ENCODE measurements at places on chromosomes 11 and 22.
A peak's percentile ranks its signal among the peaks of the same experiment; 100 is the strongest.

- no peak for DNase-seq
These were observed 7.2 kb downstream of the FRMD8 start for GRCh38 chr11:65393513-65394079.

GRCh38 chr11:44911029-44911814, 39.5 kb downstream of the TP53I11 start:
- peak; percentile 77 for DNase-seq

DNA sequence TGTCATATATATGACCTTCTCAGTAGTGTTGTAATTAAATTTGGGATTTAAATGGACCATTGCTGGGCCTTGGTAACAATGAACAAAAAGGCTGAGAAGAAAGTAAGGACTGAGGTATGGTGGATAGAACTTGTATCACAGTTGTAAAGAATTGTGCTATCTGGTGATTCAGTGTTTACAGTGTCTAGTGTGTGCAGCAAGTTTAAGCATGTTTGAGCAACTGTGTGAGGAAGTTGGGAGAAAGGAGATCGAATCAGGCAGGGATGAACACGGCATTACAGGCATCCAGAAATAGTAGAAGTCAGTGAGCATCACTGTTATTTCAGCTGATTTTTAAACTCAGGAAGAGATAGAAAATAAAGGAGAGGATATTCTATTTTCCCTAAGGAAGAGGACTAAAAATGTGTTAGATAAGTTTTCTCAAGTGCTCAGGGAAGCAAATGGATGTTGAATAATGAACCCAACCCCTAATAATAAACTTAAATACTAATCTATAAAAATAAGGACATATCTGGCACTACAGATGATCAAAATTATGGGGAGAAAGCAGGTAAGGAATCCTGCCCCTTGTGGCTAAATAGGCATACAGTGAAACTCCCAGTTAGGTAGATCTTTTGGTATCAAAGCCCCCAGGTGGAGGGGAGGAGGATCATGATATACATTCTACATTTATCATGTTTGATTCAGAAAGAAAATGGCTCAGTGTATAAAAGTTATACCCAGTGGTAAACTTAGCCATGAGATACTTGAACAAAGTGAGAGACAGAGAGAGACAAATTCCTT, 361.0 kb upstream of the ANO3 start:
- no peak for DNase-seq

GRCh38 chr11:44389963-44390605, 80.1 kb upstream of the ALX4 start:
- DNase-seq: no peak

DNA sequence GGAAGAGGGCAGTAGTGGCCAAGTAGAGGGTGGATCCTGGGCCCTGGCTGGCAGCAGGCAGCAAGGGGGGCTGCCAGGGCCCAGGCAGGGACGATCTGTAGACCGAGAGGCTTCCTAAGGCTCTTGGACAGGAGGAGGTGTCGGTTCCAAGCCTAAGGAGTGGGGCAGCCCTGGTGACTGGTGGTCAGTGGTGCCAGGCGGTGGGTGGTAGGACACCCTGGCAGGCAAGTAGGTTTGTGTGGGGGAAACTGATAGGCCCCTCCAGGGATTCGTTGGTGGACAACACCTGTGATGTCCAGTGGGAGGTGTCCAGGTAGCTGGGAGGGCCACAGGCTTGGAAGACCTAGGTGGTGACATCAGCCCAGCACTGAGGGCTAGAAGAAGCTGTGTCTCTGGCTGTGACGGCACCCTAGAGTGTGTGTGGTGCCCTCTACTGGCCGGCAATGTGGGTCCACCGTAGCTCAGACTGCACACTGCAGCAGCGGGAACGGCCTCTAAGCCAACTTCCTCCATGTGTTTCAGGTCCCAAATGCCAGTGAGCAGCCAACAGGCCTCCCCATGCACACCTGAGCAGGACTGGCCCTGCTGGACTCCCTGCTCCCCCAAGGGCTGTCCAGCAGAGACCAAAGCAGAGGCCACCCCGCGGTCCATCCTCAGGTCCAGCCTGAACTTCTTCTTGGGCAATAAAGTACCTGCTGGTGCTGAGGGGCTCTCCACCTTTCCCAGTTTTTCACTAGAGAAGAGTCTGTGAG, 9.4 kb upstream of the SAMM50 start:
- peak; percentile 72 for DNase-seq

- DNase-seq: no peak
These were observed 62.7 kb upstream of the HORMAD2 start for GRCh38 chr22:30017375-30018223.

DNA sequence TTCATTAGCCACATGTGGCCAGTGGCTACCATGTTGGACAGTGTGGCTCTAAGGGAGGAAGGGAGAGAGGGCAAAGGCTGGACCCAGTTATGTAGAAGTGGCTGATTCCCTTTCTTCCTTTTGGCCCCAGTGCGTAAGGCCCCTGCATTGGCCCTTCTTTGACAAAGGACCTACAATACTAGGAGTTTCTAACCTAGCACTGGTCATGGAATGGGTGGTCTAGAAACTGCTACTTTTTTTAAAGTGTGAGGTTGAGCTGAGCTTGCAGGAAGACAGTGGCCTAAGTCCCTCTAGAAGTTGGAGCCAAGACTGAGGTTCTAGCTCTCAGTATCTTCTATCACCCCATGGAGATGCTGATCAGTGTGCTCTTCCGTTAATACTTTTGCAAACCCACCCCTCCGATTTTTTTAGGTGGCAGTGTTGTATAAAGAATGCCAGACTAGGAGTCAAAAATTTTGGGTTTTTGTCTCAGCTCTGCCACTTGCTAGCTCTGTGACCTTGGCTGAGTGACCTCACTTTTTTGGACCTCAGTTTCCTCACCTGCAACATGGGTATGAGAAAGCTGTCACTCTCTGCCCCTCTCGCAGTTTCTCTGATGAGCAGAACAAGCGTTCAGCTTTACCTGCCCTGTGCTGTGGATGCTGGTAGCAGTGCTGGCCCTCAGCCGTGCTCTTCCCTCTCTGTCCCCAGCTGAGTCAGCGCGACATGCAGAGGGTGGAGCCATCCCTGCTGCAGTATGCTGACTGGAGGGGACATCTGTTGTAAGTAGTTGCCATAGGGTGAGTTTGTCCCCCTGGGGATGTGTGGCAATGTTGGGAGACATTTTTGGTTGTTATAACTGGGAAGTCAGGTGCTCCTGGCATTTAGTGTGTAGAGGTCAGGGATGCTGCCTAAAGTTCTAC, 6.9 kb downstream of the ACCS start:
- no peak for DNase-seq

DNA sequence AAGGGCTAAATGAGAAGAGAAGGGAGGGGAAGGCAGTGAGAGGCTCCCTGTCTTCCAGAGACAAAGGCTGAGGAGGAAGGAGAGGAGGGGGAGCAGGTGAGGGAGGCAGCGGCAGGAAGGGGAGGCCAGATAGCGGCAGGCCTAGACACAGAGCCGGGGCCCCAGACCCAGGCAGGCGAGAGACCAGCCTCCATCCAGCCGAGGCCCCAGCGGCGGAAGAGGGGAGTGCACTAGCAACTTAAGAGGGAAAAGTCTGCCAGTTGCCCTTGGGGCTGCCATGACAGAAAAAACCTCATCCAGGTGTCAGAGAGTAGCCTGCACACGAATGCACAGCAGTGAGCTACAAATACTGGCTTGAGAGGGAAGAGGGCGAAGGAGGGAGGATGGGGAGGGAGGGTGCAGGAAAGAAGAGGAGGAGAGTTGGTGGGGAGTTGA, 46.7 kb downstream of the IGLL1 start:
- DNase-seq: peak; percentile 46

- no peak for DNase-seq
These were observed 169.3 kb downstream of the CTTN start for GRCh38 chr11:70567680-70568034.

GRCh38 chr11:2734181-2735052, 34.6 kb upstream of the KCNQ1OT1 start:
- DNase-seq: no peak

- DNase-seq: peak; percentile 73
These were observed 18.6 kb upstream of the SCARF2 start for GRCh38 chr22:20456064-20456721.

DNA sequence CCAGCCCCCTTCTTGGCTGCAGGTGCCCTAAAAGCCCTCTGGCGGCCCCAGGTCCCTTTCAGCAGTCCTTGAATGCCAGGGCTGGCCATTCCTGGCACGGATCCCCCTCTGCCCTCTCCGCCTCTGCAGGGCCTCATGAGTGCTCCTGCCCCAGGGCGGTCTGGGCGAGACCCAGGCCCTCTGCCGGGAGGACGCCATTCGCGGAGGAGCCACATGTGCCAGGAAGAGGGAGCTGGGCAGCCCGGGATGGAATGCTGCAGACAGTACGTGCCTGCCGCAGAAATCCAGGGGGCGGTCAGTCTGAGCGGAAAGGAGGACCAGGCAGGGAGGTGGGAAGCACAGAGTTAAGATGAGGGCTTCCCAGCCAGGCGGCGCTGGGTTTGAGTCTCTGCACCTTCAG, 2.8 kb downstream of the CABP7 start:
- DNase-seq: no peak

GRCh38 chr11:46528445-46529094, 65.3 kb downstream of the AMBRA1 start:
- DNase-seq: peak; percentile 6

- DNase-seq: no peak
These were observed 22.5 kb downstream of the CD5 start for GRCh38 chr11:61124574-61125309.

- no peak for DNase-seq
These were observed 369.3 kb downstream of the SOX6 start for GRCh38 chr11:15987046-15987445.

- DNase-seq: peak; percentile 43
These were observed 7.3 kb downstream of the USP47 start for GRCh38 chr11:11848891-11849746.

DNA sequence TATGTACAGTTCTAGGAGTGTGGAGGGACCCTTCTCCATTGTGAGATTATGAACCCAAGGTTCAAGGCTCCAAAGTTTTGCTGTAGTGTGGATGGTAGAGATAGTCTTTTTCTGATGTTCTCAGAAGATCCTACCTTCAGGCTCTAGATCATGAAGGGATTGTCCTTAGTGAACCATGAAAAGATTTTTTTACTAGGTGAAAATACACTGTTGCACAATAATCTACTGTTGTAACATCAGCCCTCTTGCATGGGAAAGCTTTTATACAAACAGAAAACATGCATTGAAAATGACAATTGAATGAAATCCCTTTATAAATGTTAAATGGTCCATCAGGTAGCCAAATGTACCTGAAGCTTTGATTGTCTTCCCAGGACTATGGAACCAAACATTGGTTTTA, 177.8 kb downstream of the FAM76B start:
- DNase-seq: no peak

DNA sequence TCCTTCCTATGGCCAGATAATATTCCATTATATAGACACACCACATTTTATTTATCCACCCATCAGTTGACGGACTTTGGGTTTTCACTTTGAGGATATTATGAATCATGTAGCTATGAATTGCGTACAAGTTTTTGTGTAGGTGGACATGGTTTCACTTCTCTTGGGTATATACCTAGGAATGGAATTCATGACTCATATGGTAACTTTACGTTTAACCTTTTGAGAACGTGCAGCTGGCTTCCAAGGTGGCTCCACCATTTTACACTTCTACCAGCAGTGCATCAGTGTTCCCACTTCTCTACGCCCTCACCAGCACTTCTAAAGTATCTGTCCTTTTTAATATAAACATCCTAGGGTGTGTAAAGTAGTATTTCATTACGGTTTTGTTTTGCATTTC, 112.0 kb downstream of the PLEKHA7 start:
- peak; percentile 15 for DNase-seq

DNA sequence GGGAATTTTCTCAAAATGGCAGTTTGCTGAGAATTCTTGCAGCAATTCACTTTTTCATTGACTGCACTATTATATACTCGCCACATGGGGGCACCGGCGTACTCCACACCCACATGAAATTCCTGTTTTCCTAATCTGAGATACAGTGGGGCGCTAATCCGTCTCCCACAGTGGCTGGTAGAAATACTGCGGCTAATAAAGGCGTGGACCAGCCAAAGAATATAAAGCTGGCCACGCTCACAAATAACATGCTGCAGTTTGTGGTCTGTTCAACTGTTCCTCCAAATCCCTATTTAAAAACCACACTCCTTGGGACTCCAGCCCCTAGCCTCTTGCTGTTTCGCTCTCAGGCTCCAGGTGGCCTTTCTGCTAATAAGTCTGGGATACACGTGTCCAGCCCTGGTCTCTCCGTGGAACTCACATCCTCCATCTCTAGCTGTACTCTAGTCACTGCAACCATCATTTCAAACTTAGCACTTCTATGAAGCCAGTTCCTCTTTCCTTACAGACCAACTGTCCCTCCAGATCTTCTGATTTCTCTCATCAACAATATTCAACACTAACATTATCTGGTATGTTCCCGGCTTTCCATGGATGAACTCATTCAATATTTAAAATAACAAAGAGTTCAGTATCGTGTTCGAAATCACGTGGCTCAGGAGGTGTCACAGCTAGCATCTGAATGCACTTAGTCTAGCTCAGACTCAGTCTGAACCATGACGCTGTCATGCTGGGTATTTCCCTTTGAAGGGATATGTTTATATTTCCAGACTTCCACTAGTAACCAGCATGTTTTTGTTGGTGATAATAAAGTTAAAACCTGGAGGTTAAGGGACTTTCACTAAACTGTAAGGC, 22.0 kb downstream of the TBRG1 start:
- DNase-seq: peak; percentile 14

DNA sequence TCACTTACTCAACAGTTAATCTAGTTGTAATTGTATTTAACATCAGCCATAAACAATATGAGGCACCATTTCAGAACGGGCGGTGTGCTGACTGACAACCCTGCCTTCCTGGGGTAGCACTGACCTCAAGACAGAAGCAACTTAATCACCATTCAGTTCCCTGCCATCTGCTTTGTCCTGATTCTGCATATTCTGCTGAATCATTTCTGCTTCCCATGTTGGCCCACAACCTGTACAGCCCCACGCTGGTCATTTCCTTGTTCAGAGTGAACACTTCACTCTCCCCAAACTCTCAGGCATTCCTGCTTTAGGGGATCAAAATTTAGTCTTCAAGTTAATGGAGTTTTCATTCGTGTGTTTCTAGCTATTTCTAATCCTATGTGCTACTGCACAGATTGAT, 132.3 kb upstream of the ZBED5 start:
- no peak for DNase-seq

DNA sequence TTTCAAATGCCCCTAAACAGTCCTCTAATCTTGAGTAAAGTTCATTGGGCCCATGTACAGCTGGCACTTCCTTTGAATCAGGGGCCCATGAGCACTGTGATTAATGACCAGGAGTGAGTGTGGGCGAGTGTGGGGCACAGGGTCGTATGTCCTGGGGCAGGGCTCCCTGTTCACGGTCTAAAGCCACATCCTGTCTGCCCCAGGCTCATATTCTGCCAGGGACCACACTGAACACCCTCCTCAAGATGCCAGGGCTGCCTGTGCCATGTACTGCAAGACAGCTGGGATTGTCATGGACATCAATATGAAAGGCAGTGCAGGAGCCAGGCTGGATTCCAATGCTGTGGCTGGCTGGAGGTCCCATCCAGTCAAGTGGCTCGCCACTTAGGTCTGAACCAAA, 130.5 kb downstream of the KIRREL3 start:
- no peak for DNase-seq
